Stimulated activated CD4-positive, alpha-beta T cell treated with anti-CD3 and anti-CD28 coated beads, Interleukin-1b, Interleukin-23, amount 100 ng/mL, for 4 hours (primary cell): ENCODE measurements at places on chromosomes 4 and X.

DNA sequence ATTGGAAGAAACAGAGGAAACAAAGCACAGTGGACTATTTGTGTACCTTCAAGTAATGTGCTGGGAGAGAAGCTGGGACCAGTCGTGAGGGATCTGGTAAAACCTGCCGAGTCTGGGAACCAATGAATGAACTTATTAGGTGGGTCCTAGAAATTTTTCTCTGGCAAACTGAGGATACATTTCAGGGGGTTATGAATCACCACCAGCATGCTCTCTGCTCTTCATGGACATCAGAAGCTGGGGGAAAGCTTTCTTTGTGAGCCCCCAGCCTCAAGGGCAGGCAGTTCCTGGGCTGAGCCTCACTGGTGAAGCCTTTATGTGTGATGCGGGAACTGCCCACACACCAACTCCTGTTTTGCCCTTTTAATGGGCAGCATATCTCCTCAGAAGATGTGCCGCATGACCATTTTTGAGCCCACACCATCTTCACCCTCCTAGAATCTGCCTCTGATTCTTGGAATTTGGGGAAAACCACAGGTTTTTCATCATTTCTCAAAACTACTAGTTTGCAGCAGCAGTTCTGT lies 95.4 kb upstream of the ENPP6 start:
- DNase-seq: no peak

DNA sequence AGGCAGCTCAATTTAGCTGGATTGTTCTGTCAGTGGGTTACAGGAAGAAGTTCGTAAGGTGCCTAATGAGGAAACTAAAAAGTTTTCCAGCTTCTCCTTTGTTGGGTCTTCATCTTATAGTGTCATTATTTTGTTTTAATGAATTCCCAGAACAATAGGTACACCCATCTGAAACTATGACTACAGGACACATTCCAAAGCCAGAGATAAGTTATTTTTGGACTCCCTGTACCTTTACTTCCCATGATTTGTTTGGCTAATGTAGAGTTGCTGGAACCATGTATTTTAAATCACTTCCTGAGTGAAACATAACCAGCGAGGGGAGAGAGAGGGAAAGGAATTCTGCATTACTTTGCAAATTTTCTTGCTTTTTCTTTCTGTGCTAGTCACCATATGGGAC lies 114.0 kb downstream of the CLCN5 start:
- DNase-seq: no peak

DNA sequence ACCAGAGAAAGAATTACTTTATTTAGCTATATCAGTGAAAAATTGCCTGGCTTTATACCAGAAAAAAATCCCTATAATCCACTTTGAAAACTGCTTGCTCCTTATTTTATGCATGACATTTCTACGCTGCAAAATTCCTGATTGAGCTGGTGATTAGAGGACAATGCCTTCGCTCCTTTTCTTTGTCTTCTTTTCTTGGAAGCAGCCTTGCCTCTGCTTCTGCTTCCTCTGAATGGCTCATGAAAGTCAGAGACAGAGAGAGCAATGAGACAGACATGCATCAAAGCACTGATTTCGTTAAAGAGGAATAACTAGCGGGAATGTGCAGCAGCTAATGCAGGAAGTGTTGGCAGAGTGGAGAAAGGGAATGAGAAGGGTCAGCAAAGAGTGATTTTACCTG lies 294.3 kb upstream of the IGFBP7 start:
- DNase-seq: no peak

GRCh38 chr4:155837203-155837796 lies 28.8 kb downstream of the ASIC5 start:
- DNase-seq: no peak

DNA sequence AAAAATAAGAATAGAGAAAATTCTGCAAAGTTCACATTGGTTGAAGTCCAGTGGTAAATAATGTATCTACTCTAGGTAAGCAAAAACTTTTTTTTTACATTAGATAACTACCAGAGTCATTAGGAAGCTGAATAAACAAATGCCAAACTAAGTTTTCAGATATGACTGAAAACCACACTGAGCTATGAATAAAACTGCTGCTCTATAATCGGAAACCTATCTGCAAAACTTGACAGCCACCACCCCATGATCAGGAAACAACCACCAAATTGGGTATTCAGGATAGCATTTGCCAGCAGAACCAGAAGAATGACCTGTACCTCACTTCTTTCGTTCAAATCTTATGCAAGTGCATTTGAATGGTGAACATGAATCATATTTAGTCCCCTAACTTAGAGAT lies 173.0 kb upstream of the TET2 start:
- no peak for DNase-seq

- no peak for DNase-seq
Measured at GRCh38 chrX:31228415-31228832, 156.6 kb upstream of the FTHL17 start.

- no peak for DNase-seq
Measured at GRCh38 chrX:41391606-41392005, 55.5 kb upstream of the NYX start.

DNA sequence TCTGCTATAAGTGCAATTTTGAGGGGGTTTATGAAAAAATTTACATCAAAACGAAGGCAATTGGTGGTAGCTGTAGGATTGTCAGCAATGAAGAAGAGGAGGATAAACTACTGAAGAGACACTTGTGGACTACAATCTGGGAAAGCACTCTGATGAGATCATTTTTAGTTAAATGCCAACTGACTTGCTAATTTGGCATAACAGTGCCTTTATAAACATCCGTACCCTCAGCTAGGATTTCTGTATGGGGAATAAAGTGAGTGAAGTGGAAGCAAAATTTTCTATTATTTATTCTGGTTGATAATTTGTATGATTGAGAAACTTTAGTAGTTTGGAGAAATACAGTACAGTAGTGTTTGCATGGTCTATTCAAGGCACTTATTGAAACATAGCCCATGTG lies 11.2 kb upstream of the GNRHR start:
- DNase-seq: no peak

DNA sequence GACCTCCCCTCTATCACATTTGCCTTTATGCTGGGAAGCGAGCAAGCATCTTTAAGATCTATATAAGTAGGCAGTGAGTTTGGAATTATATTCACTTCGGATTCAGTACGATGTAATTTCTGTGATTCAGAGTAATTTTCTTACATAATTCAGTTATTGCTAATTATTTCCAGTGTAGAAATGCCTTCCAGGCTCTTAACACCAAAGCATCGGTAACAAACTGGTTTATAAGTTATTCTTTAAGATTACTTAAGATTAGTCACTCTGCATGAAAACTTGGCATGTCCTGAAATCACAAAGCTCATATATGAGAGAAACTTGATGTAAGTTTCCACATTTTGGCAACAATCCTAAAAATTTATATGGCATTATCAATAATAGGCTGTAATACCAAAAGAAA lies 120.8 kb downstream of the ADAMTS3 start:
- no peak for DNase-seq

DNA sequence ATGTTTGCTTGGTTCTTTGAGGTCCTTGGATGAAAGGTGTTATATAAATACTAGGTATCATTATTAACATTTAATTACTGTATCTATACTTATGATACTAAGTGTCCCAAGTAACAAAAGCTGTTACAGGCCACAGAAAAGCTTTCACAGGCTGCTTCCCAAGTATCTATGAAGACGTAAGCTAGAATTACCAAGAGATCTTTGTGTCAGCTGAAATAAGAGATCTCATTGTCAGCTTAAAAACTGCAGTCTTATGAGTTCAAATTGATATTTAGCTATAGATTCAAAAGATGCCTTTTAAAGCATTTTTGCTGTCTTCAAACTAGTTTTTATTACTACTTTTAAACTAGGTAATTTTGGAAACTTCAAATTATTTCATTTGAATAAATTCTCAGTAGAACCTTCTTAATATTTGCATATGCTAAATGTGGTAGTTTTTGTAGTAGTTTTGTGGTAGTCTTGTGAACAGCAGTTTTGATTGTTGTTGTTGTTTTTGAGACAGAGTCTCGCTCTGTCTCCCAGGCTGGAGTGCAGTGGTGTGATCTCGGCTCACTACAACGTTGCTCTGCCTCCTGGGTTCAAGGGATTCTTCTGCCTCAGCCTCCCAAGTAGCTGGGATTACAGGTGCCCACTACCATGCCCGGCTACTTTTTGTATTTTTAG lies 170.0 kb upstream of the RPL34 start:
- no peak for DNase-seq

- DNase-seq: no peak
Measured at GRCh38 chrX:37745835-37746217, 34.0 kb upstream of the CYBB start.

- DNase-seq: no peak
Measured at GRCh38 chrX:33330798-33331197, 119.4 kb upstream of the DMD start.

DNA sequence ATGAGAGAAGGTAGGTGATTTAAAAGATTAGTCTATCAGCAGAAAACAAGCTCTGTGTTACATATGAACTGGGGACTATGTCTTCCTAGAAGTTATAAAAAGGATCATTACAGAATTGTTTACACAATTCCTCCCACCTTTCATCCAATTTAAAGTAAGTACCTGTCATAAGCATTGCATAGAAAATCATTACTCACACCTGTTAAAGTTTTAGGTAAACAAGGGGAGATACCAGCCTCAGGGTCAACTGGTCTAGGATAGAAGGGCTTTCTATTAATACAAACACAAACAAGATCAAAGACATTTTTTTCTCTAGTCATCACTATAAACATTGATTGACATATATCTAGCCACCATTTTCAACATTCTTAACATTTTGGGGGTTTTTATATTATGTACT lies 333.9 kb downstream of the ARHGAP24 start:
- DNase-seq: no peak

GRCh38 chr4:168028970-168029597 lies 63.3 kb upstream of the ANXA10 start:
- DNase-seq: no peak

DNA sequence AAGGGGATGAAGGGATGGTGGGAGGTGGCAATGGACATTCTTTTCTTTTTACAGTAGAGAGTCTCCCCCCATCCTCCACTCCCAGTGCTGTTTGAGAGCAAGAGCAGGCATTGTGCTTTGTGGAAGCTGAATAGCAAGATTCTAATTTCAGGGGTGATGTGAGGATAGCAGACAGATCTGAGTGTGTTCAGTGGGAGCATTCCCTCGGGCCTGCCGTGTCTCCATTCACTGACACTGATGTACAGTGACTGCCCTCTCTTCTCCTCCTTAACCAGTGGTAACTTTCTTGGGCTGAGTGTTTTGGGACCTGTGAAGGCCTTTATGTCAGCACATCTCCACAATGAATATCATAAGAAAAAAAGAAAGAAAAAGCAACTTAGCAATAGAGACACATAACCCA lies 396.6 kb upstream of the RPS6KA3 start:
- no peak for DNase-seq

GRCh38 chr4:146207410-146207809 lies 6.9 kb upstream of the REELD1 start:
- no peak for DNase-seq

DNA sequence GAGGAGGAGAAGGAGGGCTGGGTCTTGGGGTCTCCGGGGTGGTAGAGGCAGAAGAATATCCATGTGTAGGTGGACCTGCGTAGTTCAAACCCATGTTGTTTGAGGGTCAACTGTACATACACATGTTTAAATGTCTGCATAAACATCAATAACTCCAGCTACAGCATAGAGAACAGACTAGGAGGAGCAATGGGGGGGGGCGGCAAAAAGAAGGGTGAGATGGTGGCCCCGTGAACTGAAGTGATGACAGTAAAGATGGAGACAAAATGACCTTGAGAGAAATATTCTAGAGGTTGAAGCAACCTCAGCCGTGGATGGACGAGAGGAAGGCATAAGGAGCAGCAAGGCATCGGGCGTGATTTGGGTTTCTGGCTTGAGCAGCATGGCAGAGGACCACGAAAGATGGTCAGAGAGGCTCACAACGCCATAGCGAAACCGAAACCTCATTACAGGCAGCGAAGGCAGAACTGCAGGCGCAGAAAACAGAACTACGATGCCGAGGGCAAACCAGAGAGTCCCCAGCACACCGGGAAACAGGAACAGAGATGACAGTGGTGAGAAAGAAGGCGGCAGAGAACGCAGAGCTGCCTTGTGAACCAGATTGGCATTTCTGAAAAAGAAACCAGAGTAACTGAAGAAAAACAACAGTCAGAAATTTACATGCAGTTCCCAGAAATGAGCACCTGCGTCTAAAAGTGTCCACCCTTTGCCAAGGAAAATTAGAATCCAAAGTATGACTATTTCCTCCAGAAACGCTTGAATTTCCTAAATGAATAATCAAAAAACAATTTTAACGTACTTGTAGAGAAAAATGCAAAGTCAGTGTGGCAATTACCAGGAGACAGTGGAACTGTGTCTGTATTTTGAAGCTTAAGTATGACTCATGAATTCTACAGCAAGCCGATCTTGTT lies 50.3 kb upstream of the ENPP6 start:
- peak; percentile 41 for DNase-seq

- no peak for DNase-seq
Measured at GRCh38 chr4:37802068-37802666, 24.3 kb upstream of the PGM2 start.

- no peak for DNase-seq
Measured at GRCh38 chrX:18406531-18407266, 18.7 kb upstream of the CDKL5 start.

GRCh38 chr4:33493231-33493630 lies 2751.1 kb downstream of the ARAP2 start:
- no peak for DNase-seq

GRCh38 chrX:22081475-22082092 lies 49.5 kb downstream of the PHEX start:
- peak; percentile 46 for DNase-seq

DNA sequence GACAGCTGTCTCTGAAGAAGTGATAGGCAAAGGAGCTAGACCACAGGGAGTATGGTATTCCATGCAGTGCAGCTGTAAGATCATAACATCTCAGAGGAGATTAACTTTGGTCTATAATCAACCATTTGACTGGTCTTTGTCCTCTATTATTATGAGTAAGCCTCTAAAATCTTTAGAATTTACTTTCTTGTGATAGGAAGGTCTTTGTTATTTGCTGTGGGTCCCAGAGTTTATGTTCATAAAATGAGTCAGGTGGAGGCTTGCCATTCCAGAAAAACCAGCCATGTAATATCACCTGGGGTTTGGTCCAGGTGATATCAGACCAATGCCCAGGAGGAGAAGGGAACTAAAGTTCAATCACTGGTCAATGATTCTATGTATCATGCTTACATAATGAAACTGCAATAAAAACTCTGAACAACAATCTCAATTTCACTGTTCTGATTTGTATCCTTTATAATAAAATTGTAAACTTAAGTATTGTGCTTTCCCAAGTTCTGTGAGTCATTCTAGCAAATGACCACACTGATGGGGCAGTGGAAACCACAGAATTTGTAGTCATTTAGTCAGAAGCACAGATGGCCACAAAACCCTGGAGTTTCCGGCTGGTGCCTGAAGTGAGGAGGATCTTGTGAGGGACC lies 239.6 kb upstream of the TRAM1L1 start:
- DNase-seq: no peak

GRCh38 chr4:153465615-153466080 lies 512 bp upstream of the TMEM131L start:
- DNase-seq: no peak

DNA sequence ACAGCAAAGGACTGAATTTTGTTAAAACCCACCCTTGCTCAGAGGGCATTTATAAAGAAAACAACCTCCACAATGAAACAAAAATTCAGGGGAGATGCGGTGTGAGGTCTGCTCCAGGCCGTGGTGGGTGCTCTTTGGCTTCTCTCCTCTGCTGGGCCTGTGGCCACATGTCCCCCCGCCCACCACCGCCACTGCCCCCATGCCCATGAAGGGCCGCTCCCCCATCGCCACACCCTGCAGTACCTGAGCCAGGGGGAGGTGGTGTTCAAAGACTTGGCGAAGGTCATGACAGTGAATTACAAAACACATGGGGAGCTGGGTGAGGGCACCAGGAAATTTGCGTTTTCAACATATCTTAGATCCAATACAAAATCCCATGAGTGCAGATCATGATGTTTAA lies 14.2 kb upstream of the CFAP299 start:
- DNase-seq: no peak
